K562 (cell line): ENCODE measurements at places on chromosomes 3 and 15. TPM values are rescaled to one million over a fixed set of nuclear protein-coding genes. Genes with fewer than 3 reads are reported as not detected.

DNA sequence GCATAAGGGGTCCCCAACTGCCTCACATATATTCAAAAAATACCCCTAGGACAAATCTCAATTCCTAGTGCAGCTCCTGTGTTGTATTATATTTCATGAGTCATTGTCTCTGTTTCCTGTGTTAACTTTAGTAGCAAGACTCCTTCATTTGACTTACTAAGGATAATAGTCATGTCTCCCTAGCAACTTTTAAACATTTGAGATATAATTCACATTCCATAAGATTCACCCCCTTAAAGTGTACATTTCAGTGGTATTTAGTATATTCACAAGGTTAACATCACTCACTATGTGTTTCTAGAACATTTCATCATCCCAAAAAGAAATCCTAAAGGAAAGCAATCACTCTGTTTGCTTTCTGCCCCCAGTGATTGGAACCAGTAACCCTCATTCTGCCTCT lies 121.3 kb upstream of the WNT7A start:
- DNase-seq, result no peak

HAUS2 gene
- polyA plus RNA-seq, result 42.8 and 47.7 TPM in 2 replicates

- peak; percentile 36 for DNase-seq
Measured at GRCh38 chr3:119413603-119414280, 49.7 kb downstream of the TMEM39A start.

GRIP2 gene
- polyA plus RNA-seq, result 0.03 TPM in 1 of 2 replicates, not detected in the other

DNA sequence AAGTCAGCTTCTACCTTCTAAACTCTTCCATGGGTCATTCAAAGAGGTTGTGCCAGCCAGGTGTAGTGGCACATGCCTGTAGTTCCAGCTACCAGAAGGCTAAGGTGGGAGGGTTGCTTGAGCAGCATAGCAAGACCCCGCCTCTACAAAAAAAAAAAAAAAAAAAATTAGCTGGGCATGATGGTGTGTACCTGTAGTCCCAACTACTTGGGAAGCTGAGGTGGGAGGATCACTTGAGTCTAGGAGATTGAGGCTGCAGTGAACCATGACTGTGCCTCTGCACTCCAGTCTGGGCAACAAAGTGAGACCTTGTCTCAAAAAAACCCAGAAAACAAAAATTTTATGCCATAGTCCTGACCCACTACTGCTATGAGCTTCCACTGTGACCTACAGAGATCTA lies 126.8 kb downstream of the MDFIC2 start:
- no peak for DNase-seq

DNA sequence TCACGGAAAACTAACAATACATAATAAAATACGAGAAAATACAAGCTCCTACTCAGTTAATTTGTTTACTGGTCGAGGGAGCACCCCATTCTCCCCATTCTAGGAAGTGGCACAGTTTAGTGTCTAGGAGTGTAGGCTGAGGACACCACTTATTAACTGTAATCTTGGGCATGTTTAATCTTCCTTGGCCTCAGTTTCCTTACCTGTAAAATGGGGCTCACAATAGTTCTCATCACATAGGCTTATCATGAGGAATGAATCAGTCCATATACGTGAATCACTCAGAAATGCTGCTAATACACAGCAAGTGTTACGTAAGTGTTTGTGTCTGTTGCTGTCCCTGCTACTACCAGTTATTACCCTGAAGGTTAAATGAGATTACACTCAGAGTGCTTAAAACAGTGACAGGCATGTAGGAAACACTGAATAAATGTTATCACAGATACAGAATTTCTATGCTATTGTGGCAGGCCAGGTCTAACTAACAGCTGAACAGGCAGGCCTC lies 210.2 kb downstream of the OSBPL10 start:
- DNase-seq, result no peak
